Keratinocyte (primary cell): ENCODE measurements at places on chromosomes 1 and 21. TPM values are rescaled to one million over a fixed set of nuclear protein-coding genes. Genes with fewer than 3 reads are reported as not detected.
A peak's percentile ranks its signal among the peaks of the same experiment; 100 is the strongest.

DNA sequence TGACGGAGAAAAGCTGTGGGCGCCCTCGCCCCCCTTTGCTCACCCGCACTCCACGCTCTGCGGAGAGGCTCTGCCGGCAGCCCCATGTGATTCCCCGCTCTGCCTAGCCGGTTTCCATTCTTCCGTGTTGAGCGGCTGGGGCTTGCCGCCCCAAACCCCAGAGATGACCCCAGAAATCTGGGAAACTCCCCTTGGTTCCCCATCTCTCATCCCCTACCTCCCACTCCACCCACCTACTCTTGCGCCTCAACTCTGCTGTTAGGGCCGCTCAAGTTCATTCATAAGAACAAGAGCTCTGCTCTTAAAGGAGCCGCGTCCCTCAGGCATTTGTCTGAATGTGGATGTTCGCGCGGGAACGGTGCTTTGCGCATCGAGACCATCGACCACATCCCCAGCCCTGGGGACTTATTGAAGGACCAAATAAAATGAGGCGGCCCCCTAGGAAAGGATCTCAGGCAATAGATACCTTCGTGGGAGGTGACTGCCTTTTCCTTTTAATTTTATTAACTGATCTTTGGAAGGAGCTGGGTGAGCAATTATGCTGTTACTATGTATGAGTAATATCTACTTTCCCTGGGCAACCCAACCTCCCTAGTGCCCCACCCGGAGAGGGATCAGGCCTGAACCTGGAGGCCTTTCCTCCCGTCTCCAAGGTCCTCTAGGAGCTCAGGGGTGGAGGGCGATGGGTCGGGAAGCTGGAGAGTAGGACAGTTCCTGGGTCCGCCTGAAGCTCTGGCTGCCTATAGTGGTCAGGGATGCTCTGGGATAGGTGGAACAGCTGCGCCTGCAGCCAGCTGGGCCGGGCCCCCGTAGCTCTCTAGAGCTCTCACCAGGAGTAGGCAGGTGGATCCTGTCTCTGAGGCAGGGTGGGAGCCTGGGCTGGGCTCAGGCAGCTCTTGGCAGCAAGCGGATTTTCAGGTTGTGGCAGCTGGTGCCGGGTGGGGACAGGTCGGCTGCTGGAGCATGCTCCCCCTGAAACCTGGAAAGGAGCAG, 898 bp downstream of the MFSD2A start:
- H3K36me3 ChIP-seq = peaks cover 12% of the 10 kb centered on the region
- H3K27me3 ChIP-seq = no peaks in the 10 kb centered on the region
- H3K4me1 ChIP-seq = peaks cover 54% of the 10 kb centered on the region
- peak overlapping the region; percentile 90 for H3K27ac ChIP-seq
- peak overlapping the region; percentile 93 for H3K4me3 ChIP-seq
- no peak for DNase-seq

DNA sequence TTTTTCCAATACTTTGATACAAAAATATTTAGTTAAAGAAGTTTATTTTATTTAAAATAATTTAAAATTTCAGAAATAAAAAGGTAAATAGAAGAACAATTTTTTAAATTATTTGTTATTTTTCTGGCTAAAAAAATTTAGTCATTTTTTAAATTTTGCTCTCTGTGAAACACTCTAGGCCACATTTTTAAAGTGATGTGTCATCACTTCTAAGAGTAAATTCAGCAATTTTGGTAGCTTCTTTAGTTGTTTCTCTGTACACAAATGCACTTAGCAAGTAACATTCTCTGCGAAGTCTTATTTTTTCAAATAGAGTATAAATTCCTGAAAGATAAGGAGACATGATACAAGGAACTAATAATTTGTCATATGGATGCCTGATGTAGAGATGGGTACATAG, 760.0 kb upstream of the PRMT6 start:
- DNase-seq = no peak
- no peaks in the 10 kb centered on the region for H3K4me1 ChIP-seq
- H3K4me3 ChIP-seq = no peak overlapping the region
- no peaks in the 10 kb centered on the region for H3K36me3 ChIP-seq
- no peak overlapping the region for H3K27ac ChIP-seq

DNA sequence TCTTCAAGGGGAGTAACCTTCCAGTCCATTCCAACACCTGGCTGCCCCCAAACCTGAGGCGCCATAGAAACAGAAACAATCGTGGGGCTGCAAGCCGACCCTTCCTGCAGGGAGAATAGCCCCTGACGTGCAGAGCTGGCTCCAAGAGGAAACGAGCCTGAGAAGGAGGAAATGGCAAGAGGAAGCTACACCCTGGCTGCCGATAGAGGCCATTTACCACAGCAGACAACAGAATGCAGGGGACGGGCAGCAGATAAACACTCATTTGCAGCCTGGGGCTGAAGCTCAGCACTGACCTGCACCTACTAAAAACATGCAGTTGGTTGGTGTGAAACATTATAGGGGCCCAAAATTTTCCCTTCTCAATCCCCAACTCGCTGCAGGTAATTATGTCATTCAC, 8.7 kb upstream of the TDRD10 start:
- H3K4me3 ChIP-seq = no peak overlapping the region
- H3K27me3 ChIP-seq = peaks cover 17% of the 10 kb centered on the region
- no peaks in the 10 kb centered on the region for H3K36me3 ChIP-seq
- DNase-seq = no peak
- H3K4me1 ChIP-seq = peaks cover 4% of the 10 kb centered on the region

DNA sequence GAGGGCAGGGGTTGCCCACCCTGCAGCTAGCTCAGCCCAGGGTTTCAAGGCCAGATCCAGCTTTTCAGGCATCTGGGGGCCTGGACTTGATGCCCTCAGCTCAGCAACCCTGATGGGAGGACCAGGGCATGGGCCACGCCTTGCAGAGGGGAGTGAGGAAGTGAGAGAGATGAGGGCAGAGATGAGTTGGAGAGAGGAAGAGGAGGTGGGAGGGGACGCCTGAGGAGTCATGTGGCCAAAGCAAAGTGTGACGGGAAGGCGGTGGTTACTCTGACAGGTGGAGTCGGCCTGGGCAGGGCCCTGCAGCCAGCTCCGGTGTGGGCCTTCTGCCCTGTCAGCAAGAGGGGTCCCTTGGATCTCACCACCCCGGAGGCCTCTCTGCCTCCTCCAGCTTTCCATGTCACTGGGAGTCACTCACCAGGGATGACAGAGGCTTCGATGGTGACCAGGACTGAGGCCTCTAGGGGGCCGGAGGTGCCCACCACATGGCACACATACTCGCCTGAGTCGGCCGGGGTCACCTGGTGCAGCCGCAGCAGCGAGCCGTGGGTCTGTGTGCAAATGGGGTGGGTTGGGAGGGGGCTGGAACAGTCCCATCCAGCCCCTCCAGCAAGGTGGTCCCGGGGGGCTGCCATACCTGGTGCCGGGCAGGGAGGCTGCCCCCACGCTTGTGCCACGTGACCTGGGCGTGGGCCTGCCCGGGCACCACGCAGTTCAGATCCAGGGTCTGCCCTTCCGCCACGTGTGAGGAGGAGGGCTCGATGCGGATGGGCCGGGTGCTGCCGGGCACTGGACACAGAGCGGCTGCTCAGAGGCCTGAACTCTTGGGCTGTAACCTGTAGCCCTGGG, 40.4 kb downstream of the LDLRAD2 start:
- H3K4me3 ChIP-seq = no peak overlapping the region
- DNase-seq = no peak
- H3K4me1 ChIP-seq = peaks cover 4% of the 10 kb centered on the region
- H3K36me3 ChIP-seq = peaks cover 54% of the 10 kb centered on the region
- no peaks in the 10 kb centered on the region for H3K27me3 ChIP-seq

DNA sequence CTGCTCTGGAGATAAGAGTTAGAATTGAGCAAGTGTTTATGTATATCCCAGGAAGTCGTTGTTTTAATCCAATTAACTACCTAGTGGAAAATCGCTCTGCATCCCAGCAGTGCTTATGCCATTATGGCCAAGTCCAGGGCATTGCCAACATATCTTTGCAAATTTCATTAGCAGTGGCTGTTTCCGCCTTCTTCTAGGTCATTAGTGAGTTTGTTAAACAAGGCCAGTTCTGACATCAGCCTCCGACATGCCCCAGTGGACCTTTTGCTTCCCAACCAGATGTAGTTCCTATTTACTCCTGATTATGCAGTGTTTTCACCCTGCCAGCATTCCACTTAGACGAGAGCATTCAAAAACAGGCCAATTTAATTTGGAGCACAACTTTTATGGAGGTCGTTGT, 106.8 kb upstream of the FAM78B start:
- H3K36me3 ChIP-seq = no peaks in the 10 kb centered on the region
- DNase-seq = no peak
- no peaks in the 10 kb centered on the region for H3K27me3 ChIP-seq
- no peaks in the 10 kb centered on the region for H3K4me1 ChIP-seq
- H3K4me3 ChIP-seq = no peak overlapping the region

- no peak overlapping the region for H3K27ac ChIP-seq
- H3K27me3 ChIP-seq = no peaks in the 10 kb centered on the region
- no peak overlapping the region for H3K4me3 ChIP-seq
- H3K4me1 ChIP-seq = no peaks in the 10 kb centered on the region
- no peaks in the 10 kb centered on the region for H3K36me3 ChIP-seq
Measured at GRCh38 chr1:76209238-76209637, 134.7 kb downstream of the ST6GALNAC3 start.

DNA sequence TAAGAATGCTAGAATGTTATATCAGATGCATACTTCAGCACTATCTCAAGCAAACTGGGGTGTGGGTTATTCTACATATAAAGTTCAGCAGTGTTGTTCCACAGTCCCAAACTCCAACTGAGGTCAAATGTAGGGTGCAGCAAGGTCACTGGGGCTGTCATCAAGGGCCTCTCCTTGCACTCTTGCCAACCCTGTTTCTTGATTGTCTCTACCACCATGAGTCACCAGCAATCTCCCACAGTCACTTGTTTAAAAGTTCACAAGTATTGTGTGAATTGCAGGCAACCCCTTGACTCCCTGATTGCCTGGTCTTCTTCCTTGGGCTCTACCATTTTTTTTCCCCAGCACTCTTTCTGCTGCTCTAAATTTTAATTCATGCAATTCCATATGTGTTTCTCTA, 10.6 kb downstream of the METTL18 start:
- no peak for DNase-seq
- H3K4me3 ChIP-seq = no peak overlapping the region
- no peak overlapping the region for H3K27ac ChIP-seq
- no peaks in the 10 kb centered on the region for H3K27me3 ChIP-seq

GRCh38 chr1:226983247-226983991, 43.3 kb downstream of the COQ8A start:
- no peaks in the 10 kb centered on the region for H3K4me1 ChIP-seq
- no peaks in the 10 kb centered on the region for H3K27me3 ChIP-seq
- H3K27ac ChIP-seq = no peak overlapping the region
- no peak overlapping the region for H3K4me3 ChIP-seq
- no peaks in the 10 kb centered on the region for H3K36me3 ChIP-seq

The PADI2 gene
- polyA plus RNA-seq = 0.09 to 0.23 TPM (median 0.13 TPM) in 3 replicates

DNA sequence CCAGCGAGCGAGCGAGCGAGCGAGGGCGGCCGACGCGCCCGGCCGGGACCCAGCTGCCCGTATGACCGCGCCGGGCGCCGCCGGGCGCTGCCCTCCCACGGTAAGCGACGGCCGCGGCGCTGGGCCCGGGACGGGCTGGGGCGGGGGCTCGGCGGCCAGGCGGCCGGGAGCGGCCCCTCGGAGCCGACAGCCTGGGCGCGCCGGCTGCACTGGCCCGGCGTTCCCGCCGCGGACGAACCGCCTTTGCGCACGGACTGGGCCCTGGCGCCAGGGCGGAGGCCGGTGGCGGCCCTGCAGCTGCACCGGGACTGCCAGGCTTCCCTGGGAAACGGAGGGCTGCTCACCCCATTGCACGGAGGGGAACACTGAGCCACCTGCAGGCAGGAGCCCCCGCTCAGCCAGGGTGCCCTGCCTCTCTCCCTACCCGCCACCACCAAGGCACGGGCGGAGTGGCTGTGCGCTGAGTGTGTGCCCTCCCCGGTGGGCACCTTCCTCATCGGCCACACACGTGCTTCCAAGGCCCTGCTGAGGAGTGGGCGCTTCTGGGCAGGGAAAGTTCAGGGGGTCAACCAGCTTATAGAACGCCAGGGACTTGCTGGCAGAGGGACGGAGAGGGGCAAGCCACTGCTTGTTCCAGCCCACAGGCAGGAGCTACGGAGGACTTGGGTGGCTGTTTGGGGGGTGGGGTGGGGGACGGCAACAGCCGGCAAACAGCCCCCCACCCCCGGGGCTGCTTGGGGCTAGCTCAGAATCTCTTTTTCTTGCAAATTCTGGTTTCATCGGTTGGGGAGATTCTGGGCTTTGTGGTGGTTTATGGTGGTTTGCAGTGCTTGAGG, 532 bp downstream of the CSF1 start:
- peak overlapping the region; percentile 65 for H3K4me3 ChIP-seq
- peaks cover 23% of the 10 kb centered on the region for H3K27me3 ChIP-seq
- no peak overlapping the region for H3K27ac ChIP-seq
- H3K4me1 ChIP-seq = peaks cover 11% of the 10 kb centered on the region
- no peaks in the 10 kb centered on the region for H3K36me3 ChIP-seq

DNA sequence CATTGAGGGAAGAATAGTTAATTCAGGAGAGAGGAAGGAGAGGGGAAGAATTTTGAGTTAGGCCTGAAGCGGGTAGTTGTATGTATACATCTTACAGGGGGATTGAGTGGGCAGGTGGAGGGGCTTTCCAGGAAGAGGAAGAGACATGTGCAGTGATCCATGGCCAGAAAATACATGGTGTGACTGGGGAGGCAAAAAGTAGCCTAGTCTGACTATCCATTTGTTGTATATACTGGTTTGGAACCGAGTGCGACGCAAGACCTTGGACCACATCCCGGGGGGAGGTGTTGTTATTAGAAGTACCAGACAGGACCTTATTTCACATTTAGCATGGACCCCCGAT, 158.3 kb downstream of the SDCCAG8 start:
- no peaks in the 10 kb centered on the region for H3K4me1 ChIP-seq
- no peak overlapping the region for H3K4me3 ChIP-seq
- no peaks in the 10 kb centered on the region for H3K27me3 ChIP-seq

GRCh38 chr1:47650205-47650604, 212.4 kb downstream of the FOXD2 start:
- no peaks in the 10 kb centered on the region for H3K36me3 ChIP-seq
- H3K27ac ChIP-seq = peak overlapping the region; percentile 58
- peak; percentile 97 for DNase-seq
- H3K4me3 ChIP-seq = no peak overlapping the region

DNA sequence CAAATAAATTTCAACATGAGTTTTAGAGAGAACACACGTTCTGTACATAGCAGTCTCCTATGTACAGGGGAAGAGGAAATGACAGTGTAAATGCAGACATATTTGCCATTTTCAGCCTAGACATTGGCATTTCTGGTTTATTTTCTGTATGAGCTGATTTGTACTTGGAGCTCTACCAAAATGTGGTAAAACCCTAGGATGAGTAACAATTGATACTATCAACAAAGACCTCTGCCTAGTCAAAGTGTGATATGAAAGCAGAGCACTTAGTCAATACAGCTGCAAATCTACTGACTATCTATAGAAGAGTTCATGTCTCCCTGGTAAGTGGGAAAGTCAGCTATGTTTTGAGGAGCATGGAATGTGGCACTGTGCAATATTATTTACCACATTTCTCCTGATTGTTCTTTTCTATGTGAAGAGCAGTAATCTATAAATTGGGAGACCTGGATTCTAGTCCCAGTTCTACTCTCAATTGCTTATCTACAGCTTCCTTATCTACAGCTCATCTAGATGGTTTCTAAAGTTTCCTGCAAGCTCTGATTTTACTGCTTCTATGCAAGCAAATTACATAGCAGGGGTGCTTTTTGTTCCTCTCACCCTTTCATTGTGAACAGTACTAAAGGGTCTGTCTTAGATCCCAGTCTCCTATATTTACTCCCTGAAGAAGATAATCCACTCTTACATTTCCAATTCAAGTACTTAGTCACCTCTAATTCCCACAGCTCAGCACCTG, 334.2 kb downstream of the NTNG1 start:
- DNase-seq = no peak
- no peak overlapping the region for H3K27ac ChIP-seq

- H3K36me3 ChIP-seq = no peaks in the 10 kb centered on the region
- no peak overlapping the region for H3K4me3 ChIP-seq
- H3K27ac ChIP-seq = no peak overlapping the region
- H3K27me3 ChIP-seq = no peaks in the 10 kb centered on the region
- DNase-seq = no peak
Measured at GRCh38 chr1:237358555-237358954, 316.6 kb downstream of the RYR2 start.
